NCI-H460 (cell line): ENCODE measurements at places on chromosomes 16 and 17.

GRCh38 chr16:50731989-50732832 is 9.7 kb upstream of the CYLD start:
- DNase-seq, result no peak

GRCh38 chr16:31404353-31405064 is 11.4 kb downstream of the ITGAD start:
- peak; percentile 78 for DNase-seq

DNA sequence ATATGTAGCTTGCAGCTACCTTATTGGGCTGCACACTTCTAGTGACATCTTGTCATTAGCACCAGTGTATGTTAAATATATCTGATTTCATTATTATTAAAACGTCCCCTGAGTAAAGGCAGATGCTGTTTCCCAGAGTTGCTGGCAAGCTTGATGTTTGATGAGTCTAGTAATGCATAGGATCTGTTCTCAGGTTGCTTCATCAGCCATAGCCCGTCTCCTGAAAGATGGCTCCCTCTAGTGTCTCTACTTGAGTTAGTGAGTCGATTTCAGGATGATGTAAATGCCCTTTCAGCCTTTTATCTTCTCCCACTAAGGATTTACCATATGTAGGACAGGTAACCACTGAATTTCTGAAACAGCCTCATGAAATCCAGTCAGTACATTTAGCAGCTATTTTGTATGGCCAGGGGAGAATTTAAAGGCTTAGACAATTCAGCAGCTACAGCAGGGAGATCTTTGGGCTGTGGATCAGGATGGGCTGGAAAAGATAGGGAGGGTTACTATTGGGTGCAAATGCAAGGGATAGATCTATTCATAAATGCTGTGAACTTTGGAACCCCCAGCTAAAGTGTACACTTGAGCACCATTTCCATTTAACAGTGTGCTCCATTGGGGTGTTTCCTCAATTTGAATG is 376.3 kb downstream of the CNTNAP4 start:
- peak; percentile 75 for DNase-seq

DNA sequence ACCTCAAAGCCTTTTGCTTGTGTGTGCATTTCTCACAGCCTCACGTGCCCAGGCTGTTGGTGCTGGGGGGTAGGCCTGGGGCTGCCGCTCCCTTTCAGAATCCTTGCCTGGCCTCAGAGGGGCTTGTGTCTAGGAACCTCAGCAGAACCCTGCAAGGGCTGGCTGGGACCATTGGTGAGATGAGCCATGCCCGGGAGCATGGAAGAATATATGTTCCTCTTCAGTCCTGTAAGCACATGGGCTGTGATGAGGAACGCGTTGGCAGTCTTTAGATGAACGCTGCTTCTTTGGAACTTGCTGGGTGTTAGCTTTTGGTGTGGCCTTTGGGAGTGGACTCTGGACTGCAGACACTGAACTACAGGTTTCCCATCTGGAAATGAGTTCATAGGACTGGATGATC is 32.0 kb upstream of the SLC5A10 start:
- DNase-seq, result no peak

GRCh38 chr16:85168732-85169256 is 56.5 kb upstream of the CIBAR2 start:
- no peak for DNase-seq

- no peak for DNase-seq
Observed at GRCh38 chr17:74610108-74610507, 13.4 kb downstream of the CD300E start.

GRCh38 chr17:76830987-76831715 is 37.1 kb upstream of the MGAT5B start:
- DNase-seq, result no peak

GRCh38 chr17:37802712-37803416 is 58.0 kb upstream of the HNF1B start:
- no peak for DNase-seq

GRCh38 chr17:2445638-2446037 is 44.8 kb upstream of the MNT start:
- no peak for DNase-seq
